Activated naive CD8-positive, alpha-beta T cell treated with anti-CD3 and anti-CD28 coated beads, Interleukin-2, amount 10 ng/mL, durations not matched to agents 7 days and 5 days (primary cell): ENCODE measurements at places on chromosomes 16 and 17. TPM values are rescaled to one million over a fixed set of nuclear protein-coding genes. Genes with fewer than 3 reads are reported as not detected.
A peak's percentile ranks its signal among the peaks of the same experiment; 100 is the strongest.

DNA sequence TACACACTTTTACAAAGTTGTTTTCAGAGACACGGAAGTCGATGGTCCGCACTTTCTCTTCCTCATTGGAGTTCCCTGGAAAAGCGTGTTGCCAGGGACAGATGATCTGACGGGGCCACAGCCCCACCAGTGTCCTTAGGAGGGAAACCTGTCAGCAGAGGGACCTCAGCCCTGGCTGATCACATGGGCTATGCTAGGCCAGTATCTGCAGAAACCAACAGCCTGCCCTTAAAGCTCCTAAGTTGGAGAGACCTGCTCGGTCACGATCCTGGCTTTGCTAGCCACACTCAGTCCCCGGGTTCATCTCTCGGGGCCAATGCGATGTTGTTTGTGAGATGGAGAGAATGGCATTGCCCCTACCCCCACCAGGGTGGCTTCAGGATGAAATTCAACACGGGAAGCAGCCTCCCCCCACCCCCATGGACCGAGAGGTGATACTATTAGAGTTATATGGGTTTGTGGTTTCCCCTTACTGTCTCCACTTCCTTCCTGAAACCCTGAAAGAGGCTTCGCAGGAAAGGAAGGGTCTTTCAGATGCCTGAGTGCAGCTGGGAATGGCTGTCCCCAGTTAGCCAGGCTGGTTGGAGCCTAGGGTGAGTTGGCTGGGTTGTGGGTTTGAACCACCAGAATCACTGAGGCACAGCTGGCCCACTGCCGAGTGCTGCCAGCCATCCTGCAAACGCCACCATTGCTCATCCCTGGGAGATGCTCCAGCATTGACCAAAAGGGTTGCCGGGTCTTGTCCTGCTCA, 16.6 kb downstream of the RMI2 start:
- H3K36me3 ChIP-seq = peaks cover 5% of the 10 kb centered on the region
- peaks cover 69% of the 10 kb centered on the region for H3K4me1 ChIP-seq
- H3K27me3 ChIP-seq = no peaks in the 10 kb centered on the region

- no peak overlapping the region for H3K4me3 ChIP-seq
- DNase-seq = no peak
- peaks cover 38% of the 10 kb centered on the region for H3K36me3 ChIP-seq
- H3K4me1 ChIP-seq = peaks cover 50% of the 10 kb centered on the region
Measured at GRCh38 chr17:2227025-2227699, 76.4 kb downstream of the SMG6 start.

Gene NPIPB4
- total RNA-seq = 255 TPM

Gene RNF112
- 1.8 TPM for total RNA-seq

Gene BIRC5
- total RNA-seq = 65.2 TPM

Gene KCNJ18
- not detected for total RNA-seq

DNA sequence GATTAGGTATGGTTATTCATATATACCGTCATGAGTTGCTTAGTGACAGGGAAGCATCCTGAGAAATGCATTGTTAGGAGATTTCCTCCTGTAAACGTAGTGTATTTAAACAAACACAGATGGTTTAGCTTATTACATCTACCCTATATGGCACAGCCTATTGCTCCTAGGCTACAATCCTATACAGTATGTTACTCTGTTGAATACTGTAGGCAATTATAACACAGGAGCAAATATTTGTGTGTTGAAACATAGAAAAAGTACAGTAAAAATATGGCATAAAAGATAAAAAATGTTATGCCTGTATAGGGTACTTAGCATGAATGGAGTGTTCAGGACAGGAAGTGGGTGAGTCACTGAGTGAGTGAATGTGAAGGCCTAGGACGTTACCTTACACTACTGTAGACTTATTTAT, 157.7 kb downstream of the CDH11 start:
- H3K4me1 ChIP-seq = no peaks in the 10 kb centered on the region
- H3K4me3 ChIP-seq = no peak overlapping the region
- no peaks in the 10 kb centered on the region for H3K36me3 ChIP-seq
- H3K27me3 ChIP-seq = no peaks in the 10 kb centered on the region
- H3K27ac ChIP-seq = no peak overlapping the region

GRCh38 chr17:73495641-73496040, 148.6 kb downstream of the SDK2 start:
- no peaks in the 10 kb centered on the region for H3K36me3 ChIP-seq
- no peak overlapping the region for H3K4me3 ChIP-seq
- H3K4me1 ChIP-seq = no peaks in the 10 kb centered on the region
- no peak for DNase-seq

DNA sequence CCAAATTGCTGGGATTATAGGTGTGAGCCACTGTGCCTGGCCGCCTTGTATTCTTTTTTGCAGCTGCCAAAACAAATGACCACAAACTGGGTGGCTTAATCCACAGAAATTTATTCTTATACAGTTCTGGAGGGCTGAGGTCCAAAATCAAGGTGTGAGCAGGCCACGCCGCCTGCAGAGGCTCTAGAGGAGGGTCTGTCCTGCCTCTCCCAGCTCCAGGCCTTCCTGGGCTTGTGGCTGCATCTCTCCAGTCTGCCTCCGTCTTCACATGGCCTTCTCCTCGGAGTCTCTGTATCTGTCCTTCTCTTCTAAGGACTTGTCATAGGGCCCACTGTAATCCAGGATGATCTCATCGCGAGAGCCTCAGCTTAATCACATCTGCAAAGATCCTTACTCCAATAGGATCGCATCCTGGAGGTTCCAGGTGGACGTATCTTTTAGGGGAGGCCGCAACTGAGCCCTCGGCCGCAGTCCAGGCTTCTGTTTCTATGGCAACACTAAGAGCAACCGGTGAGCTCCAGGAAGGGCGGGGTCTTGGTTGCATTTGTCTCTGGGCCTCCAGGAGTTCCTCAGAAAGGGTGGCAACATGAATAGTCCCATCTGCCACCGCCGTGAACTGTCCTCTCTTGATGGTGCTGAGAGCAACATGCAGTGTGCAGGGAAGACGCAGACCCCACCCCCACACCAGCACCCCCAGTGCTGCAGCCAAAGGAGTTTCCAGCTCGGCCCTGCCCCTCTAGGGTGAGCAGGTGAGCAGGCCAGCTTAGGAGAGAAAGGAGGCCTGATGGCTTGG, 29.5 kb upstream of the CREBBP start:
- H3K36me3 ChIP-seq = no peaks in the 10 kb centered on the region
- H3K4me1 ChIP-seq = no peaks in the 10 kb centered on the region
- no peak overlapping the region for H3K4me3 ChIP-seq
- DNase-seq = no peak

Gene ALOXE3
- not detected for total RNA-seq

DNA sequence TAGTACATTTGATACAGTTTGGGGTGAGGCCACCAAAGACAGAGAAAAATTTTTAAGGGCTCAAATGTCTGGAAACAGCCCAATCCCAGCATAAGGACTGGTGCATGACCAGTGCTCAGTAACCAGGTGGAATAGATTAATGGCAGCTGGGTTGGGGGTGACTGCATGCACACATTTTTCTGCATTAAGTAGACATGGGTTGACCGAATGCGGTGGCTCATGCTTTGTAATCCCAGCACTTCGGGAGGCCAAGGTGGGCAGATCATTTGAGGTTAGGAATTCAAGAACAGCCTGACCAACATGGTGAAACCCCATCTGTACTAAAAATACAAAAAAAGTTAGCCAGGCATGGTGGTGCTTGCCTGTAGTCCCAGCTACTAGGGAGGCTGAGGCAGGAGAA, 121.1 kb upstream of the HSBP1 start:
- H3K4me1 ChIP-seq = no peaks in the 10 kb centered on the region
- H3K4me3 ChIP-seq = no peak overlapping the region
- no peak overlapping the region for H3K27ac ChIP-seq
- no peaks in the 10 kb centered on the region for H3K36me3 ChIP-seq
- H3K27me3 ChIP-seq = peaks cover 12% of the 10 kb centered on the region

DNA sequence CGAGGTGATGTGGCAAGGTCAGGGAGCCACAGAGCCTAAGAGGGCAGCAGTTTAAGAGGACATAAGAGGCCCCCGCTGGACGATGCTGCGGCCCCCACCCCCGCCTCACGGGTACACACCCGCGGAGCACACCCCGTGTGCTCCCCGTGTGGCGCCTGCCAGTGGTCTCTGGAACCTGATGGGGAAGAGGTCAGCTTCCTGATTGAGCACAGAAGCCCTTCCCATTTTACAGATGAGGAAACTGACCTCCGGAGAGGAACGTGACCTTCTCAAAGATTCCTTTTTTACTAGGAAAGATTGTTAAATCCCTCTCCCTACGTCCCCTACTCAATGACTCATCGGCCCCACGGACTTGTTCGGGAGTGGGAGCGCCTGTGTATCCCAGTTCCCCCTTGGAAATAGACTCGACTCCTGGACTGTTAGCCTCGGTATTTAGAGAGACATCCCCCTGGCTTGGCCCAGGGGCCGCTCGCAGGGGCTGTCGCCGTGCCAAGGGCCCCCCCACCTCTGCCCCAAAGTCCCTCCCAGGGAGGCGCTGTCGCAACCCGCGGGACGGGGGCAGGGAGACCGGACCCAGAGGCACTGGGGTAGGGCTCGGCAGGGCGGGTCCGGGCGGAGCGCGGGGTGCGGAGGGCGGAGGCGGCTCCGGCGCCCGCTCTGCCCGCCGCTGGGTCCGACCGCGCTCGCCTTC, at the start of gene ABCC3:
ABCC3 (plus strand) TSS at position 658 of the 691 bp plus-strand sequence. CDS start 56 bp downstream, outside the sequence.
- H3K36me3 ChIP-seq = no peaks in the 10 kb centered on the region
- H3K4me1 ChIP-seq = no peaks in the 10 kb centered on the region
- H3K27me3 ChIP-seq = peaks cover 69% of the 10 kb centered on the region
- H3K4me3 ChIP-seq = no peak within 1 kb of the TSS

Gene AXIN1
- 30.9 TPM for total RNA-seq

DNA sequence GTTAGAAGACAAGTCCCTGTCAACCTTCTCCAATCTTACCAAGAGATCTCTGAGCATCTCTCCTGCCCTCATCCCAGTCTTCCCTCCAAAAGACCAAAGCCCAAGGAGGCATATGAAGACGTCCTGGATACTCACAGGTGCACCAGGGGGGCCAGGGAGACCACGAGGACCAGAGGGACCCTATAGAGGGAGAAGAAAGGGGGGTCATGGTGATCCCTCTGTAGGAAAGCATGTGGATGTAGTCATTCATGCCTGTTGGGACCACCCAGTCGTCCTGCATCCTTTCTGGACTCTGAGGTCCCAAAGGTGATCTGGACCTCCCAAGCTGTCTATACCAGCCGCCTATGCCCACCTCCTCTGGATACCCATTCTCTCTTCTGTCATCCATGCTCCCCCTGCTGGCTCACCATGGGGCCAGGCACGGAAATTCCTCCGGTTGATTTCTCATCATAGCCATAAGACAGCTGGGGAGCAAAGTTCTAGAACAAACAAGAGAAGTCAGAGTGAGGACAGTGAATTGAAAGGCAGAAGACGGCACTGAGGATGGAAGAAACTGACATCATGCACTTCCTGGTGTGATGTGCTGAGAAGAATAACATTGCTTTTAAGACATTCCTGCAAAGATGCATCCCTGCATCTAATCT, 3.3 kb downstream of the COL1A1 start:
- H3K4me3 ChIP-seq = no peak overlapping the region
- no peaks in the 10 kb centered on the region for H3K36me3 ChIP-seq
- peaks cover 41% of the 10 kb centered on the region for H3K27me3 ChIP-seq
- peaks cover 14% of the 10 kb centered on the region for H3K4me1 ChIP-seq
- peak; percentile 65 for DNase-seq
- no peak overlapping the region for H3K27ac ChIP-seq

DNA sequence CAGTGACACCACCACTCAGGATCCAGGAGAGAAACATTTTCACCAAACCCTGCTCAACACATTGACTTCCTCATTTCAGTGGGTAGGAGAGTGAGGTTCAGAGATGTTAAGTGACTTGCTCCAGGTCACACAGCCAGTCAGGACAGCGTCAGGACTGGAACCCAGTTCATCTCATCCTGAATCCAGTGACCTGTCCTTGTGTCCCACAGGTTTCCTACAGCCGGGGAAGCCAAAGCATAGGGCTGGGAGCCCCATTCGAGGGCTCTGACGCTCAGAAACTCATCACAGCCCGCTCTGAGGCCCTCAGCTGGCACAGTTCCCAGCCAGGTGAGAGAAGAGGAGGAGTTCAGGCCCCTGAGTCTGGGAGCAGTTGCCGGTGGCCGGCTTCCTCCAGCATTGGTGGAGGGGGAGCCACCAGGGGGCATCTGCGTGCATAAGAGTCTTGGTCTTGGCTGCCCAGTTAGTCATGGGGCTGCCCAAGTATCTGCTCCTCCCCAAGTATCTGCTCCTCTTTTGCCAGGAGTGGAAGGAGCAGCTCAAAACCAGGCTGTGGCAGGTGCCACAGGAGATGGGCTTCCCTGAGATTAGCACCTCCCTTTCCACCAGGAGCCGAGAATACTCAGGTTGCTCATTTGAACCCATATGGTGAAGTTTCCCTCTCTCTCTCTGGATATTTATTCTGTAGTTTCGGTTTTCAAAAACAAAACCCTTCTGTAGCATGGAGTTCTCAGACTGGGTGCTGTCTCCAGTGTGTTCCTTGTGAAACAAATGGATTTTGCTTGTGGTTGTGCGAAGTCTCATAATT, 56.0 kb downstream of the TNFRSF13B start:
- peaks cover 3% of the 10 kb centered on the region for H3K4me1 ChIP-seq
- no peaks in the 10 kb centered on the region for H3K36me3 ChIP-seq
- DNase-seq = peak; percentile 50
- peaks cover 2% of the 10 kb centered on the region for H3K27me3 ChIP-seq
- H3K27ac ChIP-seq = no peak overlapping the region
- no peak overlapping the region for H3K4me3 ChIP-seq

- H3K4me3 ChIP-seq = no peak overlapping the region
- H3K27ac ChIP-seq = no peak overlapping the region
- peaks cover 25% of the 10 kb centered on the region for H3K27me3 ChIP-seq
- no peak for DNase-seq
Measured at GRCh38 chr16:75382611-75383010, 50.7 kb downstream of the CFDP1 start.

Gene MYO15A
- 1.0 TPM for total RNA-seq

DNA sequence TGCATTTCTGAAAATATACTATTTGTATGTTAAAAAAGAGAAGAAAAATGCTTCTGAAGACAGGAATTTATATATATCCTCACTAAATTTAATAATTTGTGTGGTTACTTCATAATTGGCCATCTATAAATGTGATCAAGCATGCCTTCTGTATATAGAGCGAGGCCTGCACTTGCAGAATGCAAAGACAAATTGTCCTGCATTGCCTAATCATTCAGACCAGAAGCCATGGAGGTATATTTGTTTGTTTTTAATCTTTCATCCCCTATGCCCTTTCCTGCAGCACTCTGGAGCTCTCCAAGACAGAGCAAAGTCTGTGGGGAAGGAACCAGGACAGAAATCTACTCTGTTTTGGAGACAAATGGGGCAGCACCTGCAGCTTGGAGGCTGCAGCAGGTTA, 23.8 kb upstream of the DDX52 start:
- H3K27me3 ChIP-seq = peaks cover 2% of the 10 kb centered on the region
- H3K4me1 ChIP-seq = no peaks in the 10 kb centered on the region
- DNase-seq = no peak
- no peak overlapping the region for H3K4me3 ChIP-seq
- H3K27ac ChIP-seq = no peak overlapping the region

Gene SMIM36
- not detected for total RNA-seq
